ENCODE measurements at places on chromosomes 6 and 20.

DNA sequence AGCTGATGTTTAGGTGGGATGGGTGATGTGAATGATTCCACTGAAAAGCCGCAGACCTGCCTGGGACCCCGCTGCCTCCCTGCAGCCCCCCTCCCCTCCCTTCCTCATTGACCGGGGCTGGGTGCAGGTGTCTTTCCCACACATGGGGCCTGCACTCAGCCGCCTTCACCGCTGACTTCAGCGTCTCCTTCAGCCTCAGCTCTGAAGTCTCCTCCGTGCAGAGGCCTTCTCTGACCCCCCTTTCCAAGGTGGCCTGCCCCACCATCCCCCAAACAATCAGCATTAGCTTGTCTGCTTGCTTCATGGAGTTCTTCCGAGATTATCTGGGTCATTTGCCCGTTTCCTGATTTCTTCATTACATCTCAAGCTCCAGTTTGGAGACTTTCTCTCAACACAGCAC, 140.7 kb downstream of the SMOC2 start:
- no peak for DNase-seq

DNA sequence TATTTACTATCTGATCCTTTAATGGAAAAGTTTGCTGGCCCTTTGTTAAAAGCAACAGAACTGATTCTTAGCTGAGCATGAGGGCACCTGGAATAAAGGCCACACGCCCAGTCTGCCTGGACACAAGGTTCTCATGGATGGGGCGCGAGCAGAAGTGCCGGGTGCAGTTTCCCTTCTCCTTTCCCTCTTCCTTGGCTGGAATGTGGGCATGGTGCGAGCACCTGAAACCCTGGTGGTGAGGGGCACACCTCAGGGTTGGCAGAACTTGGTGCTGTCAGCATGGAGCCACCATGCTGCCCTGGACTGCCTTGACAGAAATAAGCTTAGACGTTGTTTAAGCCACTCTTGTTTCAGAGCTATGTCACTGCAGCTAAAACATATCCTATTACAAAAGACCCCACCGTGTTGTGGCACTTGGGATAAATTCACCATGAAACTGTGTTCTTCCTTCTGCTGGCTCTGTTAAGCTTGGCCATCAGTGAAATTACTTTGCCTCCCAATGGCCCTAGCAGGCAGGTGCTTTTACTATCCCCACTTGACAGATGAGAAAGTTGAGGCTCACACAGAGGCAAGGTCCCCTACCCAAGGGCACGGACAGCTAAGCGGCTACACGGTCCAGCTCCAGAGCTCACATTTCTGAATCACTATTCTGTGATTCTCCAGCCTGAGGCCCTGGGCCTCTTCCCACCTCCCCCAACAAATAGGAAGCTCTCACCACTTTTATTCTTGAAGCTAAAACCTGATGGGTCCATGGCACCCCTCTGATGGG, 115.9 kb downstream of the PREX1 start:
- no peak for DNase-seq

DNA sequence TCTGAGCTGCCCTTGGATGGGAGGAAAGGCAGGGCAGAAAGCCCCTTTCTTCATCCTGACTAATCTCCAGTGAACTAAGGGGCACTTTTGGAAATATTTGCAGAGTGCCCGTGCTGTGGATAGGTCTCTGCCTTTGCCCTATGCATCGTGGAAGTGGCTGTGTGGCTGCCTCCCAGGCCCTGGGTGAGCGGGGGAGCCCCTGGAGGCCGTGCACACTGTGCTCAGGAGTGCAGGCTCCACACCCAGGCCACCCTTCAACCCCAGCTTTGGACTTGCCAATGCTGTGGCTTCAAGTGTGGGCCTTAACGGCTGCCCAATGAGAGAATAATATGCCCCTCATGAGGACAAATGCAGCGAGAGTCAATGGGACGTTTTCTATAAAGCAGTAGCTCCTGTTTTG, 36.7 kb upstream of the ARMC2 start:
- DNase-seq: no peak

DNA sequence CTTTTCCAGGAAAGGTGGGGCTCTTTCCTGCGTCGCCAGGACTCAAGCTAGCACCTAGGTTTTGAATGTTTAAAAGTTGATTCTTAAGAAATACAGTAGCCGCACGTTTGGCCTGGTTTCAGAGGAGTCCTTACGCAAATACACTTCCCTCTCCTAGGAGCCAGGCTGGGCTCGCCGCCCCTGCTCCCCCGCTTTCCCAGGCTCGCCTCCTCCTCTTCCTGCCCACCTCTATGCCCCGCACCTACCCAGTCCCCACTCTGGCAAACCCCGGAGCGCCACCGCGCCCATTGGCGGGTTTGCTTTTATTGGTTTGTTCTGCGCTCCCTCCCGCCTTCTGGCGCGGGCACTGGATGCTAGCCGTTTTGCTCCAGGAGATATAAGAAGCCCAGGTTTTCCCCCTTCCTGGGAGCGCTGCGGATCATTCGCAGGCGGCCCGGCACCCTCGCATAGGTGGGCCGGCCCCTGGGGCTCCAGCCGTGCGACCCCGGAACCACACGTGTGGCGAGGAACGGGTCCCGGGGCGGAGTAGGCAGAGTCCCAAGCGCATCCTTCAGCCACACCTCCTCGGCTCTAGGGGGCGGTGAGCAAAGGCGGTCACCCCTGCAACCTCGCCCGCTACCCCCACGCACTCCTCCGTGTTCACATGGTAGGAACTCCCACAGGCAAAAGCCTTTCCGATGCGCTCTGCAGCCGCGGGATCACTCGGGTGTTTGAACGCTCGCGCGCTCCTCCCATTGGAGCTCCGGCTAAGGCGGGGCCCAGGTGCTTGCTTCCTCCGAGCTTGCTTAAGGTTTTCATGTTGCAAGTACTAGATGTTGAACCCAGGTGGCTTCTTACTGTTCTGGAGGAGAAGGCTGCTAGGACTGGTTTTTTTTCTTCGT, 119.0 kb downstream of the RTN4IP1 start:
- no peak for DNase-seq

DNA sequence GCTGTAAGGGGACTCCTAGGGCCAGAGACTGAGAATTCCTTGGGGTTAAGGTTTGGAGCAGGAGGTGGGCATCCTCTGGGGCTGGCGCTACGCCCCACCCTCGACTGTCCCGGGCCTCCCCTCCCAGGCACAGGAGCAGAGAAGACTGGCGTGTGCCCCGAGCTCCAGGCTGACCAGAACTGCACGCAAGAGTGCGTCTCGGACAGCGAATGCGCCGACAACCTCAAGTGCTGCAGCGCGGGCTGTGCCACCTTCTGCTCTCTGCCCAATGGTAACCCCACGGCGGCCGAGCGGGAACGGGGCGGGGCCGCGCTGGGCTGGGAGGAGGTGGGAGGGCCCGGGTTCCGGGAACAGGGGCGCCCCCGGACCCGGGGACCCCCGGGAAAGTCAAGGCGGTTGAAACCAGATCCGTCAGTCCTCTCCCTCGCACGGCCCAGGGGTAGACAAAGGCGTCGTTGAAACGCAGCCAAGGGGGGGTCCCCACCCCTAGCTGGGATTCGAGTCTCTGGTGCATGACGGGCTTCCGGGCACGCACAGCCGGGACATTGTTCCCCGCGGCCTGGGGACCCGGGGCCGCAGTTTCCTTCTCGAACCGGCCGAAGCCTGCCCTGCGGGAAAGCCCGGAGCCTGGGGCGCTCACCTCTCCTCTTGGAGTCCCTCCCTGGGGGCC, 844 bp downstream of the WFDC2 start:
- DNase-seq: no peak

DNA sequence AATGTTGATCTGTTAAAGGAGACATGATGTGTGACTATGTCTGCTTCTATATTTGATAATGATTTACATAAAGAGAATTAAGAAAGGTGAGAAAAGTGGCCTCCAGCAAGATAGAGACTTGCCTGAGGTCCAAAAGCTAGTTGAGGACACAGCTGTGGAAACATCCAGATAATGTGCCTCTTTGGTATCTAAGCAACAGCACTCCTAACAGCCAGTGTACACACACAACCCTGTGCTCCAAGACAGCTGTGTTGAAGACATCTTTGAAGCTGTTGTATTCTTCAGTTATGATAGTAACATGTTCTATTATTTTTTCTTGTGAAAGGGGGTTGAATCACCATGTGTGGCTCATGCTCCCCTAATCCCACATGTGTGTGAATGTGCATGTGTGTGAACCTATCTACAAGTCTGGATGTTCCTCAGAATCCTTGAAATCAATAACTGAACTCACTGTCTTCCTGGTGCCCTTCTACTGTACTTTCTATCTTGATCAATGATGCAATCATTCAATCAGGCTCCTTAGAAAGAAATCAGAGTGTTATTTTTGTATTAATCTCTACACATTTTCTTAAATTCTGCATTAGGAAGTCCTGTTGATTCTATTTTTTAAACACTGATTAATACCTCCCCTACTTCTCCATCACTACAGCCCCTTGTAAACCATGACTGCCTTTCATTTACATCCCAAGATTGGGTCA, 116.7 kb upstream of the SSTR4 start:
- DNase-seq: no peak

DNA sequence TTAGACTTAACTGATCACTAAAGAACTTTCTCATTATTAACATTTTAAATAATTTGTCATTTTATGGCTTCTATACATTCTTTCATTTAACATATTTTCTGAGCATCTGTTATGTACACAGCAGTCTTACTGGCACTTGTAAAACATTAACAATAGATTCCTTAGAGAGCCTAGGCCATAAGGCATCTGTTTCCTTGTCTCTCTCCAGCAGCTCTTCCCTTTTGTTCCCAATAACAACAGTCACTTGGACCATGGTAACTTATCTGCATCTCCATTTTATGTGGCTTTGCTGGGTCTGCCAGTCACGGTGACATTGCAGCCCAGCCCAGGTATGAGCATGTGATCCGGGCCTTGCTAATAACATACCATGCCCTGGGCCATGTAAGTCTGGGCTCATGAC, 11.7 kb upstream of the TASP1 start:
- DNase-seq: no peak

DNA sequence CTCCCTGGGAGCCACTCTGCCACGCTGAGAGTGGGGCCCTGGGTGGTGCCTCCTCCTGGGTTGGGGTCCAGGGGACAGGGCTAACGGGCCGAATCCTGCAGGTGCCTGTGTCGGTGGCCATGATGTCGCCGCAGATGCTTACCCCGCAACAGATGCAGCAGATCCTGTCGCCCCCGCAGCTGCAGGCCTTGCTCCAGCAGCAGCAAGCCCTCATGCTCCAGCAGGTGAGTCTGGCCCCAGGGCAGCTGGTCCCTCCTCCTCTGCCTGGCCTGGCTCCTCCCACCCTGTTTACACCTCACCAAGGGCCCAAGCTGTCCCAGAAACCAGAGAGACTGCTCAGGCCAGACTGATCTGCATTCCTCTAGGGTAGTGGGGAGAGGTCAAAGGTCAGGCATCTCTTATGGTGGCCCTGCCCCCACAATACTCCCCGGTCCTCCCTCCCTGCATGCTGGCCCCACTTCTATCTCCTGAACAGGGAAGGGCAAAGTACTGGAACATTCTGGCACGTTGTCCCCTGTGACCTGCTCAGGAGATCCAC, 38.6 kb downstream of the FOXP4 start:
- DNase-seq: no peak

DNA sequence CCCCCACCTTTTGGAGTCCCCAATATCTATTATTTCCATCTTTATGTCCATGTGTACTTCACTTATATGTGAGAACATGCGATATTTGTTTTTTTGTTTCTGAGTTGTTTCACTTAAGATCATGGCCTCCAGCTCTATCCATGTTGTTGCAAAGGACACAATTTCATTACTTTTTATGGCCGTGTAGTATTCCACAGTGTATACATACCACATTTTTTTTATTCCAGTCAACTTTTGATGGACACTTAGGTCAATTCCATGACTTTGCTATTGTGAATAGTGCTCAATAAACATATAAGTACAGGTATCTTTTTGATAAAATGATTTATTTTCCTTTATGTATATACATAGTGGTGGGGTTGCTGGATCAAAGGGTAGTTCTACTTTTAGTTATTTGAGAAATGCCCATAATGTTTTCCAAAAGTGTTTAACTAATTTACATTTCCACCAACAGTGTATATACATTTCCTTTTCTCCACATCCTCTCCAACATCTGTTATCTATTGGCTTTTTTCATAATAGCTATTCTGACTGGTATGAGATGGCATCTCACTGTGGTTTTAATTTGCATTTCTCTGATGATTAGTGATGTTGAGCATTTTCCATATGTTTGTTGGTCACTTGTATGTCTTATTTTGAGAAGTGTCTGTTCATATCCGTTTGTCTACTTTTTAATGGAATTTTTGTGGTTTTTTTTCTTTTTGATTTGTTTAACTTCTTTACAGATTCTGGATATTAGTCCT, 34.0 kb upstream of the COL10A1 start:
- DNase-seq: peak; percentile 84

GRCh38 chr6:12963567-12963966, 247.0 kb downstream of the PHACTR1 start:
- no peak for DNase-seq

DNA sequence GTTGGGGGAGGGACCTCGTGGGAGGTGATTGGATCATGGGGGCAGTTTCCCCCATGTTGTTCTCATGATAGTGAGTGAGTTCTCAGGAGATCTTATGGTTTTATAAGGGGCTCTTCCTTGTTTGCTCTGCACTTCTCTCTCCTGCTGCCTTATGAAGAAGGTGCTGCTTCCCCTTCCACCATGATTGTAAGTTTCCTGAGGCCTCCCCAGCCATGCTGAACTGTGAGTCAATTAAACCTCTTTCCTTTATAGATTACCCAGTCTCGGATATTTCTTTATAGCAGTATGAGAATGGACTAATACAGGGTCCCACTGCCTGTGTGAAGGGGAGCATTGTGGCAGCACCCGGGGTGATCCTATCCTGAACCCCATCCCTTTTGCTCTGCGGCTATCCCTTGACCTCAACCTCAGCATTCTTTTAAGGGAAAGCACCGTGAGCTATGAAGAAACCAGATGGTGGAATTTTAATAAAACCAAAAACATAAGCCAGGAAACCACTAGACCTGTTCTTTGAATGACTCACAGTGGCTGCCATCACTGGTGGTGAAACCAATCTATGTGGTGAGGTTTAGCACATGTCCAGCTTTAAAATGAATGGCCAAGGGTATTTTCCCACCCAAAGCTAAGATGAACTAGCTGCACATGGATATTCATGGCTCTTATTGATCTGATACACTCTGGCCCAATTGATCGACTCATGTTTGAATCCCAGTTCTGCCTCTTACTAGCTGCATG, 62.2 kb downstream of the ZDHHC14 start:
- DNase-seq: peak; percentile 63

- DNase-seq: no peak
Observed at GRCh38 chr6:167543602-167544497, 219.0 kb downstream of the TTLL2 start.

- DNase-seq: no peak
Observed at GRCh38 chr20:35271073-35271882, 6.6 kb downstream of the MMP24OS start.

DNA sequence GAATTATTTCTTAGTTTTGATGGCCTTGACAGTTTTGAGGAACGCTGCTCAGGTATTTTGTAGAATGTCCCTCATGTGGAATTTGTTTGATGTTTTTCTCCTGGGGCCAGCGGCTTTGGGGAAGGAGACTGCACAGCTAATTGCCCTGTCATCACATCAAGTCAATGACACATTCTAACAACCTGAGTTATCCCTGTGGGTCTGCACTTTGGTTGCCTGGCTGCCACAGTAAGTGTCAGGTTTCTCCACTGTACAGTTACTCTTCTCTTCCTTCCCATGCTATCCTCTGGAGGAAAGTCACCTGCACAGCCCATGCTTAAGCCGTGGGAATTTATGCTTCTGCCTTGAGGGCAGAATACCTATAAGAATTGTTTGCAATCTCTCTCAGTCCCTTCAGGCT, 1.4 kb upstream of the TREML4 start:
- no peak for DNase-seq

GRCh38 chr20:7702141-7702540, 238.1 kb downstream of the HAO1 start:
- no peak for DNase-seq

All from HFFc6 (cell line).